HFF-Myc (cell line): ENCODE measurements at places on chromosomes 6 and 20.

GRCh38 chr6:132380358-132381029 is 20.8 kb downstream of the MOXD1 start:
- peak; percentile 70 for DNase-seq

DNA sequence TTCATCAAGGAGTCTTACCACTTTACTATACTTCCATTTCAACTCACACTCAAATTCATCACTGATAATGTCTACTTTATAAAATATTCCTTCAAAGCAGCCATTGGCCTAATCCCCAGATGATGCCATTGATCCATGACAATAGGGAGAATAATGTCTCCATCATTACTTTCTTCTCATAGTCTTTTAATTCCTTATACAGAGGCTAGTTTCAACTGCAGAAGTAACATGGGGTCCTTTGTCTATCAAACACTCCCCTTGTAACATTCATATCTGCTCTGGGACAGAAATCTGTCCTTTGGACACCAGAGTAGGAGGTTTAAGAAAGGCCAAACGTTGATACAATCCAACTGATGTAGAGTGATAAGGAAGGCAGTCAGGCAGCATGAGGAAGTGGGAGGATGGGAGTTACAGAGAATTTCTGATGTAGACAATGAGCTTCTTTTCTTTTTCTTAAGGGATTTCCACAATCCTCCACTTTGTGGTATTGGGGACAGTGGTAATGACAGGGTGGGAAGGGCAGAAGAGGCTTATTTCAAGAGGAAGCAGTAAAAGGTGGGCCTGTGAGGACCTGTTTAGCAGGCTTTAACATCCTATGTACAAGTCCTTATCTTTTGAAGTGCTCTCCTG is 18.9 kb upstream of the HLA-DOA start:
- no peak for DNase-seq

DNA sequence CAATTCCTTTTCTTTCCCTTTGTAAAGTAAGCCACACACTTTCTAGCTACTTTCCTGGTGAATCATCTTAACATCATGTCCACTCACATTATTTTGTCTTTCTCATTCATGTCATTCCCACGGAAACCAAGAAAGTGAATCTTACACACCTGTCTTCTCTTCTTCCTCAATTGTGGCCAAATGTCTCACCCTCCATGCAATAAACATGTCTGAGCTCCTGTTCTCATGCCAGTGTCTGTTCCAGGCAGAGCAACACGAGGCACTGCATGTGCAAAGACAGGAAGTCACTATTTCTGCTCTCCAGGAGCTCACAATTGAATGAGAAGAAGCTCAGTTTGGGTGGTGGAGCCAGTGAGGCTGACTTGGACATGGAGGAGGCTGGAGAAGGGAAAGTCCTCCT is 29.0 kb upstream of the TMEM244 start:
- no peak for DNase-seq

- DNase-seq: peak; percentile 15
These were observed 118.6 kb upstream of the CCDC28A start for GRCh38 chr6:138654715-138655634.

GRCh38 chr6:122647765-122648164 is 37.6 kb downstream of the PKIB start:
- no peak for DNase-seq

- DNase-seq: no peak
These were observed 16.1 kb downstream of the TTPAL start for GRCh38 chr20:44491635-44492395.

DNA sequence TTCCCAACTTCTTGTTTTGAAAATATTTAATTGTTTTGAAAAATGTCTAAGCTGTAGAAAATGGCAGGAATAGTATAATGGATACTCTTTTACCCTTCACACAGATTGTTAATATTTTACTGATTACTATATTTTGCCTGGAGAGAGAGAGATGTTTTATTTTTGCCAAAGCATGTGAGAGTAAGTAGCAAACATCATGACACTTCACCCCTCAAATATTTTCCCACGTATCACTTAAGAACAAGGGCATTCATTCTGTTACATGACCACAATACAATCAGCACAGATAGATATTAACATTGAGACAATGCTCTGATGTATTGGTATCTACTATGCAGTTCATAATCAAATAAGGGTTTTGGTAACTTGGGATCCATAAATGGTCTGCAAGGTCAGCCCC is 116.5 kb downstream of the CCDC170 start:
- no peak for DNase-seq

DNA sequence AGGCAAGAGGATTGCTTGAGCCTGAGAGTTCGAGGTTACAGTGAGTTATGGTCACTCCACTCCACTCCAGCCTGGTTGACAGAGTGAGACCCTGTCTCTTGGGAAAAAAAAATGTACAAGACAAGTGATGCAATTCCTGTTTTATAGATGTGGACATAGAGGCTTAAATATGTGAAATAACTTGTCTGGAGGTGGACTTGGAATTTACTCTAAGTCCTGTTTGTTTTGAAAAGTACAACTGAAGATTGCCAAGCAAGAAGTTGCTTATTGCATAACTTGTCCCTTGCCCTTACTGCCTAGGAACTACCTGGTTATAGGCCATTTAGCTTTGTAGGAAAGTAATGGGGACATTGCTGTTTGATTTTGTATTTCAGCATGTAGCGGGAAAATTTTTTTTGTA is 26.0 kb upstream of the ADIG start:
- no peak for DNase-seq

DNA sequence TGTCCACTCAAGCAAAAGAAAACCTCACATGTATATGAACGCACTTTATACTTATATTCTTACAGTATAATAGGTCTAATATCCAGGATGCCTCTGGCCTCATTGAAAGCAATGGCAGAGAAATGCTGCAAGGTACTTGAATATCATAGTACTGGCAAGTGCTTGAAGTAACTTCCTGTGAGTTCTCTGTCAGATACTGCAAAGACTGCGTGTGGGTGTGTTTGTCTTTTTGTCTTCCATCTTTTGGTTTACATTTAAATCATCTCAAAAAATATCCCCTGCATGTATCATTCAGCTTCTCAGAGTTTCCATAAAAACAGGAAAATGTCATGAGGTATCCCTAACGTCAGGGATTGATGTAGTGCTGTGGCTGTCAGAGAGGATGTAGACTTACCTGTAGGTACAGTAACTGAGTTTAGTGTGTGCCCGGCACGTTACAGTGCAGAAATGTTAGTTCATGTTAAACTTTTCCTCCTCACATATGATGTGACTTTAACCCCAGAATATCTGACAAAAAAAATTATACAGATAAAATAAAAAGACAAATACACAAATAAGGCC is 184.3 kb downstream of the DST start:
- DNase-seq: no peak

- DNase-seq: no peak
These were observed 101.9 kb downstream of the LIN28B start for GRCh38 chr6:105058846-105059245.

- peak; percentile 66 for DNase-seq
These were observed 1.2 kb downstream of the TRAF3IP2 start for GRCh38 chr6:111604259-111605099.

GRCh38 chr6:120604510-120604909 is 729.8 kb downstream of the TBC1D32 start:
- DNase-seq: no peak

GRCh38 chr20:4677846-4678245 is 43.9 kb upstream of the PRND start:
- no peak for DNase-seq

DNA sequence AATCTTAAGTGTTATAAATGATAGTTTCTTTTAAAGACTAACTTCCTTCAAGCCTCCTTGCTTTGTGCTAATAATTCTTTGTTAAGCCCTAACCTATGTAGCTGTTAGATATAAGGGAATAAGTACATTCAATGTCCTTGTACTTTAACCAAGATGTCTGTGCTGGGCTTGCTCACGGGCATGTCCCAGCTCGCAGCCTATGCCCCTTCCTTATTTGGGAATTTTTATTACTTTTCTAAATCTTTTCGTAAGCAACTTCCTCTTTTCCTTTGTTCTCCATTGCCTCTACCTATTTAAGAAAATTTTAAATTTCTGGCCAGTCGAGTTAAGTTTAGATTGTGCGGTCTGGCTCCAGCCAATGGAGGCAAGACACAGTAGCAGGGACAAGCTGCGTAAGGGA is 26.0 kb upstream of the CDK19 start:
- no peak for DNase-seq

- DNase-seq: no peak
These were observed 31.4 kb downstream of the HIVEP2 start for GRCh38 chr6:142913511-142914047.

DNA sequence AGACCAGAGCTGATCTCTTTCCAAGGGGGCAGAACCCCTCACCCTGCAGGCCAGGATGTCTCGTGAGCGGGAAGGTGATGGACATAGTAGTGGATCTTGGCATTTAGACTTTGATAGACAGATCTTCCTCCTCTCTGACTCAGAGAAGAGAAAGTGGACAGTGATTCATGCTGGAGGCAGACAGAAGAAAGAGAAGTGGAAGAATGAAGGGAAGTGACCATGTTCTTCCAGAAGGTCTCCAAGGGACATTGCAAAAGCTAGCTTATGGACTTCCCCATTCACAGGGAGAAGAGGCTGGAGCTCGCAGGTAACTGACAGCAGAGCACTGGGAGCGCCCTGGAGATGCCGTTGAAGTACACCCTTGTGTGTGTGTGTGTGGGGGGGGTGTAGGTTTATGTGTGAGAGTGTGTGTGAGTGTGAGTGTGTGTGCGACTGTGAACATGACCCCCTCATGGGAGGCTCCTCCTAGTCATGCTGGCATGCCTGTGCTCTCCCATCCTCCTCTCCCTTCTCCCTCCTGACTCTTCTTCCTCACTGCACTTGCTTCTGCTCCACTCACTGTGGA is 8.0 kb upstream of the RAET1L start:
- no peak for DNase-seq

DNA sequence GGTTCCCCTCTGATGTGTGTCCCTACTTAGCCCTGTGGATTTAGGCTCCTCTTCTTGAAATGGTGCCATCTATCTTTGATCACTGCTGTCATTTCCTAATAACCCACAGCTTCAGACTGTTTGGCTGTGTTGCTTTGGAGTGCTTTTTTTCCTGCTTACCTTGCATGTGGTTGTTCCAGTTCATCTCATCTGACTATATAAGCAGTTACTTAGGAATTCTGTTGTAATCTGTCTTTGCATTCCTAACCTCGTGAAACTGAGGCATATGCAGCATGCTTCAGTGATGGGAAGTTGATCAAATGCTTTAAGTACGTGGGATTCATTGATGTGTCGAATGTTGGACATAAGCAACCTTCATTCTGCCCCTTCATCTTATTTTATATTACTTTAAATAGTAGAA is 115.8 kb upstream of the FLRT3 start:
- DNase-seq: no peak

GRCh38 chr6:83597051-83597450 is 84.7 kb downstream of the PRSS35 start:
- no peak for DNase-seq

GRCh38 chr20:37204056-37204455 is 24.7 kb upstream of the MROH8 start:
- DNase-seq: no peak

GRCh38 chr20:17210387-17210786 is 16.5 kb upstream of the PCSK2 start:
- DNase-seq: no peak

GRCh38 chr6:41093729-41094128 is 21.0 kb downstream of the NFYA start:
- no peak for DNase-seq

DNA sequence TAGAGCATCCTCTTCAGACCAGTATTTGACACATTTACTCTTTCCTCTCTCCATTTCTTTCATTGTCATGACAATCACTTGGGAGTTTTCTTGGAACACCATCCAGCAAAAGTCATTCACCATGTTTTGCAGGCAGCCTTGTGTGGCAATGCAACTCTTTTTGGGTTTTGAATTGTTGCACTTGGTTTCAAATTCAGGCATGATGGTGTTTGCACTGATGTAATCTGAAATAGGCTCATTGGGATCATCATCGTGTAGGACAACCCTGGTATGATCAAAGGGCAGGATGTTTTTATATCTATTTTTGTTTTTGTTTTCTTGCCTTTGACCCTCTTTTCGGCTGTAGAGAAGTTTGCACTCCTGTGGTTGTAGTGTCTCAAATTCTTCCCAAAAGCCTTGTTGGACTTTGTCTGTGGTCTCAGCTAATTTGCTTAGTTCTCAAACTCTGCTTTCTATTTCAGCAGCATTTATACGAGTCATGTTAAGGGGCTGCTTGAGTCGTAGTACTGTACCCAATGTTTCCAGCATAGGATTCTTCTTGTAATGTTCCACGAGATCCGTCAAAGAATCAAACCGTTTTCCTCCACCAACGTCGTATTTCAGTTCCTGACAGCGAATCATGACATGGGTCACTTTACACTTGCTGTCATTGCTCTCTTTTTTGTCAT is 160.8 kb upstream of the TNFAIP3 start:
- no peak for DNase-seq

GRCh38 chr20:48772183-48772976 is 55.4 kb downstream of the PREX1 start:
- no peak for DNase-seq

- no peak for DNase-seq
These were observed 43.1 kb downstream of the SYNJ2 start for GRCh38 chr6:158024566-158025297.

DNA sequence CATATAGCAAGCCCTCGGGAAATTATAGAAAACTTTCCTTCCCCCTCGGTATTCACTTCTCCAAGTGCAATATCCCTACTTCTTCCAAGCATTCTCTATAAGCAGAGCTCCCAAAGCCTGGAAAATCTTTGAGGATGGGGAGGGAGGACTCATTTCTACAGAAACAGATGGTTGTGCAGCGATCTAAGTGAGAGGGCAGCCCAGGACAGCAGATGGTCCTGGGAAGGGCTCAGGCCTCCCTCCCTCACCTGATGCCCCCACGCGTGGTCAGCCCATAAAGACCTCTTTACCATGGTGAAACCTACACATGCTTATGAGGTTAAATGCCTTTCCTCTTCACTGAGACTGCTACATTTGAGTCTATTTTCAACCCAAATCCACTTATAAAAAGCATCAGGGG is 319.6 kb upstream of the QKI start:
- no peak for DNase-seq

- no peak for DNase-seq
These were observed 35.8 kb downstream of the DTNBP1 start for GRCh38 chr6:15626878-15627674.

GRCh38 chr20:42982218-42982617 is 207.5 kb downstream of the PTPRT start:
- DNase-seq: no peak

DNA sequence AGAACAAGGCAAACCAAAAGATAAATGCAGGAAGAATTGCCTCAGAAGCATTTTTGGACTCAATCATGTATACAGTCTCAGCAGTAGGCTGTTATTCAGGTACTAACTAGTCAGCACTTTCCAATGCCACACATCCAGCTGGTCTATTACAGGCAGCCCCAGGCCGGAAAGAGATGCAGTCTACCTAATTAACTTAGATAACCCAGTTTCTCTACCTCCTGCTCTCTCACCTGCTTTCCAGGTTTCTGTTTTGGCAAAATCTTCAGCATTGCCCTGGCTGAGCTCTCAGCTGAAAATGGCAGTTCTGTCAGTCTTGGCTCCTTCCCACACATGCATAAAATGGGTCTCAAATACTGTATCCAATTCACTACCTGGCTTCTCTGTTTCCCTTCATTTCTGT is 101.3 kb upstream of the UFL1 start:
- no peak for DNase-seq

GRCh38 chr20:21100578-21101452 is 5.3 kb downstream of the LINC00237 start:
- no peak for DNase-seq

- no peak for DNase-seq
These were observed 71.4 kb downstream of the LRRC1 start for GRCh38 chr6:53866226-53866625.

- DNase-seq: peak; percentile 80
These were observed 13.2 kb downstream of the CCN2 start for GRCh38 chr6:131937703-131938631.
